Stimulated activated naive CD8-positive, alpha-beta T cell treated with anti-CD3 and anti-CD28 coated beads, Interleukin-15, Interleukin-2, amounts not matched to agents 100 U/mL and 50 U/mL, for 24 hours (primary cell): ENCODE measurements at places on chromosomes 4 and X.

DNA sequence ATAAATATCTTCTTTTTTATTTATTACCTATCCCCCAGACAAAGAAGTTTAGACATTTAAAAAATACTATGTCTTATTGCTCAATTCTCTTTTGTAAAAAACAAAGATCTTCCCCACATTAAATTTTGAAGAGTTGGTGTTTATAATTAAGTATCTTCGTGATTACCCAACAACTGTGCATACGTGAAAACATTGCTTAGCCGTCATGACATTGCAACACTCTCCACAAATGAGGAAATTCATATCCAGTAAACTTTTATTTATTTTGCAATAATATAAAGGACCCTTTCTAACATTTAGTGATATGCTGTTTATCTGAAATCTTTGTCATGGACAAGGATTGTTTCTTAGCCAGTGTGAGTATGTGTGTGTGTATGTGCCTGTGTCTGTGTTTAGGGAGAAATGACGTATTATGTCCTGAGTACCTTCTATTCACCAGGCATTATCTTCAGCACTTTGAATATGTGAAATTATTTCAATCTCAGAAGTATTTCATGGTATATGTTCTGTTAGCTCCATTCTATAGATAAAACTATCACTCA is 26.1 kb upstream of the EREG start:
- DNase-seq: no peak

GRCh38 chr4:11691236-11691635 is 262.5 kb upstream of the HS3ST1 start:
- DNase-seq: no peak

DNA sequence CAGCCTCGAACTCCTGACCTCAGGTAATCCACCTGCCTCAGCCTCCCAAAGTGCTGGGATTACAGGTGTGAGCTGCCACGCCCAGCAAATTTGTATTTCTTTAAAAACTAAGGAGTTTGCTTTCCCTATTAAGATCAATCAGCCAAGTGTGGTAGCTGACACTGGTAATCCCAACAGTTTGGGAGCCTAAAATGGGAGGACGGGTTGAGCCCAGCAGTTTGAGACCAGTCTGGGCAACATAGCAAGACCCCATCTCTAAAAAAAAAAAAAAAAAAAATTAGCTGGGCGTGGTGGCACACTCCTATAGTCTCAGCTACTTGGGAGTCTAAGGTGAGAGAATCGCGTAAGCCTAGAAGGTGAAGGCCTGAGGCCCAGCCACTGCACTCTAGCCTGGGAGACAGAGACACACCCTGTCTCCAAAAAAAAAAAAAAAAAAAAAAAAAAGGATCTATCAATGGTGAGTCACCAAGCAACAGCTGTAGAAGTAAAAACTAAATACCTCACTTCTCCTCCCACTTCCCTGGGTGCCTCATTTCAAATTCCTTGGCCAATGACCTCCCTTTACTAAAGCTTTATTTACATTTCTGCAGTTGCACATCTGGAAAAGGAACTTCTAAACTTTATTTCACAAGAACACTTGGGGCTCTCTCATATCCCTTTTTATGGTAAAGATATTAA is 54.5 kb downstream of the LDB2 start:
- DNase-seq: no peak

- no peak for DNase-seq
These were observed 130.5 kb downstream of the CPEB2 start for GRCh38 chr4:15132739-15133138.

- DNase-seq: no peak
These were observed 52.8 kb downstream of the PGRMC2 start for GRCh38 chr4:128234836-128235235.

- DNase-seq: no peak
These were observed 5.0 kb upstream of the UVSSA start for GRCh38 chr4:1342003-1342402.

DNA sequence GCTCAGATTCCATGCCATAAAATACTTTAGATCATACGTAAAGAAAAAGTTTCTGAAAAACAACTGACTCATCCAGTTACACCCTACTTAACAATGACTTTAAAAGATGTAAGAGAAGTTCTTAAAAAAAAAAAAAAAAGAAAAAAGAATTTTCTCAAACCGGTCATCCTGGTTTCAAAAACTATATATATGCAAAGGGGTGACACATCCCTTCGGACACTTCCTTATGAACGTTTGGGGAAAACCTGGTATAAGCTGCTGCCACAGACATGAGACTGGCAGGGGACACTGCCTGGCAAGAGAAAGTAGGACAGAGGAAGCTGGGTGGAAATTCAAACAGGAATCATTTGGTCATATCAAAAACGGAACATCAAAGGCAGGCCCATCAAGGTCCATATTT is 81.2 kb upstream of the PRSS48 start:
- DNase-seq: no peak

- no peak for DNase-seq
These were observed 225.3 kb downstream of the STK32B start for GRCh38 chr4:5276475-5277075.

GRCh38 chrX:111114806-111115205 is 18.8 kb downstream of the PAK3 start:
- DNase-seq: no peak

DNA sequence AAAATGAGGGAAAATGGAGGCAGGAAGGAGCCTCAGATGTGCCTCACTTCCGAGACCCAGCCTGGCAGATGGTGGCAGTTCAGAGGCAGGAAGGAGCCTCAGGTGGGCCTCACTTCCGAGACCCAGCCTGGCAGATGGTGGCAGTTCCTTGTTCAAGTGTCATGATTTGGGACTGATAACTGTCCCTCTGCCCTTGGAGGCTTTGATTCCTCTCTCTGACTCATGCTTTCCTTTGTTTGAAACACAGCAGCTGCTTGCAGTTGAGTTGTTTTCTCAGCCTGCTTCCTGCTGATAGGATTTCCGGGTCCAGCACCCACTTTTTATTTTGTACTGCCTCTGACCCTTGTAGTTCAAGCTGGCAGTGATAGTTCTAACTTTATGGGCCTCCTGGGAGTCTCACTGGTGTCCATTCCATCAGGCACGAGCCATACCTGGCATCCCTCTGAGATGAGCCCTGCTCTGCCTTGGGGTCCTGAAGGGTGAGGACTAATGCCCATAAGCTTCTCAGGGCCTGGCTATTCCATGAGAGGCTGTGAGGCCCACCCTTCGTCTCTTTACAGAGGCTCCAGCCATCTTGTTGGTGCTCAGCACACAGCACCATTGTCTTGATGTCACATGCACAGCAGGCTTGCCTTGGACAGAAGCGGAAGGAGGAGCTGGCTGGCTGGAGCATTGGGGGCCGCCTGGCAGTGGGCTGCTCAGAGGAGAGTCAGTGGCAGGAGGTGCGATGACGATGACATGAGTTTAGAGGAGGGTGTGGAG is 13.0 kb downstream of the RGS12 start:
- DNase-seq: no peak

- DNase-seq: no peak
These were observed 35.2 kb upstream of the SMS start for GRCh38 chrX:21905313-21905712.

- DNase-seq: no peak
These were observed 126.3 kb downstream of the FBXO8 start for GRCh38 chr4:174157106-174157607.

DNA sequence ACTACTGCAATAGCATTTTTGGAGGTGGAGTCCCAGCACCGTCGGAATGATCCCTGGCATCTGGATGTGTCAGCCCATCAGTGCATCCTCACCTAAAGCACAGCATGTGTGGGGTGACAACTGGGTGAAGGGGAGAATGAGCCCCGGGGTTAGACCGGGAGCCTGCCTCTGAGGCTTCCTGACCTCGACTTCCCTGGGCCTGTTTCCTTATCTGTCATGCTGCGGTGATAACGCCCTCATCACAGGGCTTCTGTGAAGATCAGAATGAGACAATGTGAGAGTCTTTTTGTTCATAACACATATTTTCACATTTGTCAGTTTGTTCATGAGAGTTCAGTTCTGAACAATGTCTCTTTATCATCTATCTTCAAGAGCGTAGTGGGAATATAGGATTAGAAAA is 31.1 kb upstream of the PDLIM3 start:
- no peak for DNase-seq

DNA sequence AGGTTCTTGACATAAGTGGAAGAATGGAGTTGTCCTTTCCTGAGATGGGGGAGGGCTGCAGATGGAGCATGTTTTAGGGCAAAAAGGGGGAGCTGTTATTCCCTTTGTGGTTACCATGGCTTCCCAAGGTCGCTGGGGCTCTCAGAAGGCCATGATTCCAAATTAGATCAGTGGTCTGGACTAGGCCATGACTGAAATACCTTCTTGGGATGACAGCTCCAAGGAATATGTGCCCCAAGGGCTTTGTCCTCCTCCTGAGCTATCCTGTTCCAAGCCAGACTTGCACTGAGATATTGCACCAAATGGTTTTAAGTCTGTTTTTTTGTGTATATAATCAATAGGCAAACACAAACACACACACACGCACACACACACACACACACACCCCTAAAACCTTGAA is 3.0 kb upstream of the RBPJ start:
- no peak for DNase-seq

- peak; percentile 50 for DNase-seq
These were observed 847 bp downstream of the PI4K2B start for GRCh38 chr4:25234390-25235370.

GRCh38 chrX:85111347-85111746 is 107.7 kb downstream of the APOOL start:
- DNase-seq: no peak

DNA sequence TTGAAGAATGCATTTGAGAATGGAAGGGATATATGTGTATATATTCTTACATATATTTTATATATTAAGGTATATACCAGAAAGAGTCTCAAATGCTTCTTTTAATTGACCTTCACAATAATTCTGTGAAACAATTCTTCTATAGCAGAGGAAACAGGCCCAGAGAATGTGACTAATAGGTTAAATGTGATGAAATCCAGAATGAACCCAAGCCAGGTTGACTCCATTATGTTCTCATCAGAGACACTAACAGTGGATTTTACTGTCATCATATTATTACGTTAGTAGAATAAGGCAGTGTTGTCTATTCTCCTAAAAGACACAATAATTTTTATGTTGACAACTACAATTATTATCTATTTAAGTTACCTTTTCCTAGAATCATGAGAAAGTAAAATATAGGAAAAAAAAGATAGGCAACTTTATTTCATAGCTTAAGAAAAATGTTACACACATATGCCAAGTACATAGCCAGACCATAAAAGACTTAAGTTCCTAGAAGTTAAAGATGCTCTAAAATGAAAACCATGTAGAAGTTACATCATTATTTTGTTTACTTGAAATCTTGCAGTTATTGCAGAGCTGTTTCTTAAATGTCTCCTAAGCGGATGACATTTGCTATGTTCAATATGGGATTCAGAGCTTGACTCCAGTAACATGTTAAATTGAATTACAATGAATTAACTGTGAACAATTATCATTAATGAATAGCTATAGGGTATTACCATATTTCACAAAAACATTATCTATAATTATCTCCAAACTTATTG is 56.2 kb upstream of the ANKRD50 start:
- no peak for DNase-seq

- DNase-seq: no peak
These were observed 106.8 kb downstream of the FSTL5 start for GRCh38 chr4:162056990-162057389.

DNA sequence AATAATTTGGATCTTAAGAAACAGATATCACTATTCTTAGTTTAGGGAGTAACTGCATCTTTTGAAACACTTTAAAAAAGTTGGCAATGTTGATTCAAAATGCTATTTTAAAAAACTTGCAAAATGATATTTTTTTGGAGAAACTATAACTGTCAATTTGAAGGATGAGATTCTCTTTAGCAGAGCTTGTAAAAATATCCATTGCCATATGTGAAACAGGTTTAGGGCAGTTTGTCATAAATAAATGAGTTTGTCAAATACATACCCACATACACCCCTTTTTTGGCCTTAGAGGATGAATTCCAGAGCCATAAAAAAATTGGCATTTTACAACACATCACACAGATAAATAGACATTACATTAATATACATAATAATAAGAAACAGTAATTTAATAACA is 174.6 kb downstream of the BMPR1B start:
- no peak for DNase-seq

DNA sequence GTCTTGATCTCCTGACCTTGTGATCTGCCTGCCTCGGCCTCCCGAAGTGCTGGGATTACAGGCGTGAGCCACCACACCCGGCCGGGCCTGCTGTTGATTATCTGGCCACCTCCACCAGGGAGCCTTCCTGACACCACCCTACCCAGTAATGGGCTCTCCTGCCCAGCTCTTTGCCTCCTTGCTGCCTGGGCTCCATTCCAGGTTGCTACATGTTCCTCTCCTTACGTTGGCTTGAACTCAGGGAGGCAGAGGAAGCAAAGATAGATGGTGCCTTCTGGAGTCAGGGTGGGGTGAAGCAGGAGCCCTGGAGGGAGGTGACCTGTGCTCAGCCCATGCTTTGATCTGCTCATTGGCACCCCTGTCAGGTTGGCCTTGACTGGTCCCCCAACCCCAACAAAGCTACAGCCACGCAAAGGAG is 26.3 kb downstream of the FLNA start:
- DNase-seq: no peak

DNA sequence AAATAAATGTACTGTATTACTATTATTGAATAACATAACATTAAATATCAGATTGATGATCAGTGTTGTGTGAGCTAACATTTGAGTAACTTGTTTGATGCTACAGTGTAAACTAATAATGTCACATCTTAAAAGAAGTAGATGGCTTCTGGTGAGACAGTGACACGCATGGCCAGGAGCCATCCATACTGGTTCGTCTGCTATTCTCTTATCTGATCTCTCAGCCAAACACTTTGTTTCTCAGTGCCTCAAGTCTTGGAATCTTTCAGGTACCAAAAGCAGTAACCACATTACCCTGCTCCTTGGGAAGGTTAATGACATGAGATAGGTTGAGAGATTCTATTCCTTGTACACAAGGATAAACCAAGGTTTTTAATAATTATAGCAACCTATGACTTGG is 198.1 kb upstream of the IGFBP7 start:
- no peak for DNase-seq

DNA sequence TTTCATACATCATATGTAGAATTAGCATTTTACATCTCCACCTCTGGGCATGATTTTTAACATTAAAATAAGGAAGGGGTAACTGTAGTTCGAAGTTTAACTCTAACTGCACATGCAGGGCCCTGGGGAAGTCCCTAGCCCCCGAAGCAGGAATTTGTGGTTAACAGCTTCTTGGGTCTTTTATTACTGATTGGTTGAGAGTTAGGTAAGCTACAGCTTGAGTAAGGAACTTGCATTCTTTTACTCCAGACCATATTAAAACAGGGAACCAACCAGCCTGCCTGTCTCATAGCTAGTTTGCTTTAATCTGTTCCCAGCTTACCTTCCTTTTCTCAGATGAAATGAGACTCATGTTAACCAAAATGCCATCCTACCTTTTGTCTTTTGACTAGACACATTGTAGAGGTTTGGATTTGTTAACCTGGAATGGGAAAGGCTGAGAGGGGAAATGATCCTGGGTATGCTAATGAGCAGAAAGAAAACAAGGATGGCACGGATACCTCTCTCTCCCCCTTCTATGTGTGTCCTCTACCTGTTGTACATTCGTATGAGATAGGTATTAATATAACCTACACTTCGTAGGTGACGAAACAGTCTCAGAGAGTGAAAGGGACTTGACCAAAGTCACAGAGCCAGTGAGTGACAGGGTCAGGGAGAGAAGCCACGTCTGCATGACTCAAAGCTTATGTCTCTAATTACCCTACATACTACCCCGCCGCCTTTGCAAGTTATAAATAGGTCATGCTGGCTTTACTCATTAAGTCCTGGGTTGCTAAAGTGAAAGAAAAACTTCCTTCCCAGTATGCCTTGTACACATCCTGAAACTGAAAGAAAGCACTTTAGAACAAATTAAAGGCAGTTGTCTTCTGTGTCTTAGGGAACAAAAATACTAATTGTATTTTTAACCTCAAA is 119.5 kb upstream of the AFF2 start:
- peak; percentile 40 for DNase-seq

- DNase-seq: no peak
These were observed 65.1 kb downstream of the KDM6A start for GRCh38 chrX:44938111-44938510.
